DMS79 treated with DMSO at 0.1 percent for 48 hours (cell line): ENCODE measurements at places on chromosomes 7 and 10.

DNA sequence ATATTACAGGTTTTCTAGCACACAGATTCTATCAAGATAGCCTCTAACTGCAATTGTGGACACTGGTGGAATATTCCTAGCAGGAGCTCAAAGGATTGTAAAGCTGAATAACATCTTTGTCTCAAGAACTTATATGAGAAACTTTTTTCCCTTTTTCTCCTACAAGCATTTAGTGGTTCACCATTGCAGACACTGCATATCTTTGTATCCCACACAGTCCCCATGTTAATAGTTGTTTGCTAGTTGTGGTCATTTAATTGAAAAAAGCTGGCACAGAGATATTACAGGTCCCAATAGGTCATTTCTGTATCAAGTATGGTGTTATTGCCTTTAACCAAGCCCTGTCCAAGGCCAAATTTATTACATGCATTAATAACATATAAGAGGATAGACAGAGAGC, 226.2 kb upstream of the TCF7L2 start:
- no peak for DNase-seq

GRCh38 chr7:54729107-54729506, 29.9 kb downstream of the SEC61G start:
- DNase-seq: no peak

DNA sequence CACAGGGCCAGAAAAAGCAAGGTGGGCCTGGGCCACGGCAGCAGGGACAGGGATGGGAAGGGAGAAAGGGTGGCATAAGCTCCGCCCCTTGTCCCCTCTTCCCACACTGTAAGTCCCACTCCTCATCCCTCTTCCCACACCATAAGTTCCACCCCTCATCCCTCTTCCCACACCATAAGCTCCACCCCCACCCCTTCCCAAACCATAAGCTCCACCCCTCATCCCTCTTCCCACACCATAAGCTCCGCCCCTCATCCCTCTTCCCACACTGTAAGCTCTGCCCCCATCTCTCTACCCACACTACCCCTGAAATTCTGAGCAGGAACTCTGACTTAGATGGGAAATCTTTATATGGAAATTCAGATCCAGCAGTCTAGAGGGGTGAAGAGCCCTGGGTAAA, 55.7 kb downstream of the HSPA12A start:
- no peak for DNase-seq

DNA sequence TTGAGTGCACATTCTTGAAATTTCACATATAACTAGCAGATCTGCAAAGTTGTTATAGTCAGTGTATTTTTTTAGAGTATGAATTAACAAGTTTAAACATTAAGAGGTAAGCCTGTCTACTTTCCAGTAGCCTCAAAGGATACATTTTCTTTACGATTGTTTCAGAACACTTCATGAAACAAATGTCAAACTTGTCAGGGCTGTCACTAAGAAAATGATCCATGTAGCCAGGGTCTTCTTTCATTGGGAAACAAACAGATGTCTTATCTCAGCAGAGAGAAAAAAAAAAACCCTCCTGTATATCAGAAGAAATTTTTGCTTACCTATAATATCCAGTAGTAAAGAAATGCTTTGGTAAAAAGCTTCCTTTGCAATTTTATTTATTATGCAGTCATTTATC, 192.4 kb downstream of the PHF14 start:
- DNase-seq: no peak

DNA sequence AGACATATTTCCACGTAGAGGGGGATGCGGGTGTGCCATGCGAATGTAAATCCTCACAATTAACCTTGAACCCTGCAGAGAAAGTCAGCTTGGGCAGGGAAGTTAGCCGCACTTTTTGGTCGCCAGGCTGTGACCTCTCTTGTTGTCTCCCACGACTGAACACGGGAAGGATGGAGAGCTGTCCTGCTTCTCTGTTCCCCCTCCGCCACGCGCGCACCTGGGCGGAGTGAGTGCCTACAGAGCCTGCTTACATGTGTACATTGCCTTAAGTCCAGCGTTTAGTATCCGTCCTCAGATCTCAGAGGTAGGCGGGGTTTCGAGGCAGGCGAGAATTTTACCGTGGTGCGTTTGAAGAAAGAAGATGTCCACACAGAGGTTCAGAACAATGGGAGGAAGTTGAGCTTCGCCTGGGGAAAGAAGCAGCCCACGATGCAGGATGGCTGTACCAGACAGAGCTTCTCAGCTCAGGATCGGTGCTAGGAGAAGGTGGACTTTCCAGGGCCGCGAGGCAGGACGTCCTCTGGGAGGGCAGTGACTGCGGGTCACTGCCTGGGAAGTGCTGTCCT, 482 bp upstream of the ERCC6 start:
- peak; percentile 22 for DNase-seq

- DNase-seq: no peak
Measured at GRCh38 chr7:30700941-30701340, 18.7 kb upstream of the CRHR2 start.

- no peak for DNase-seq
Measured at GRCh38 chr10:120506674-120507073, 49.6 kb downstream of the PLPP4 start.

- DNase-seq: no peak
Measured at GRCh38 chr7:26011039-26011696, 140.8 kb upstream of the NFE2L3 start.

GRCh38 chr7:154918741-154919140, 84.2 kb downstream of the PAXIP1 start:
- no peak for DNase-seq

DNA sequence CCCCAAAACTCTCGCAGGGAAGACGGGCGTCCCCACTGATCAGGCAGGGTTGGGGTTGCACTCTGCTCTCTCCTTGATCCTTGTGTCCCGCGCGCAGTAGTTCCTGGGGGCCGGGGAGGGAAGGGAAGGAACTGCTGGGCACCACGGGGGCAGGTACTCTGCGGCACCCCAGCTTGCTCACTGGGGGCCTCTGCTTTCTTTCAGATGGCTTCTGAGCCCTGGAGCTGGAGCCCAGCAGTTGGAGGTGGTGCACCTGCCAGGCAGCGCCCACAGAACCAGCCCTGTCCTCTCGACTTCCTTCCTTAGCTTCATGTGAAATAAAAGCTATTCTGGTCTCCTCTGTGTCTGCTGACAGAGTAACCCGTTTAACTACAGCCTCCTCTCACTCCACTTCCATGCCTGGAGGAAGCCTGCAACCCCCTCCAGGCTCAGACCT, 12.2 kb downstream of the PLAC9 start:
- DNase-seq: no peak

DNA sequence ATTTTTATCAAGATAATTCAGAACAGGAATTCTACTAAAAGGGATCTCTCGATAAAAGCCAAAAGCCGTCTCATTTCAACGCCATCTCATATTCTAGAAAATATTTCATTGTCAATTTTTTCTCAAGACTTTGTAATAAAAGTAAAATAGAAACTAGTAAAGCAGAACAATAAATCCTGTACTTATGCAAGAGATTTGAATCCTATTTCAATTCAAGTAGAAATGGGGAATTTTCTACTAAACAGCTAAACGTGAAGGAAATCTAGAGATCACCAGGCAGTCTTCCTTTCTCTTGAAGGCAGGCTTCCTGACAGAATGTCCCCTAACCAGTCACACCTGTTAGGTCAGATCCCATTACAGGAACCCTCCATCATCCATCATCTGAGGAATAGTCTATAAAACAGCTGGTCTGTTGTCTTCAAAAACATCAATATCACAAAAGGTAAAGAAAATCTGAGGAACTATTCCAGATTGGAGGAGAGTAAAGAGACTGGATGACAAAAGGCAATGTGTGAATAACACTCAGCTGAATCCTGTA, 23.7 kb downstream of the USP6NL start:
- DNase-seq: no peak

DNA sequence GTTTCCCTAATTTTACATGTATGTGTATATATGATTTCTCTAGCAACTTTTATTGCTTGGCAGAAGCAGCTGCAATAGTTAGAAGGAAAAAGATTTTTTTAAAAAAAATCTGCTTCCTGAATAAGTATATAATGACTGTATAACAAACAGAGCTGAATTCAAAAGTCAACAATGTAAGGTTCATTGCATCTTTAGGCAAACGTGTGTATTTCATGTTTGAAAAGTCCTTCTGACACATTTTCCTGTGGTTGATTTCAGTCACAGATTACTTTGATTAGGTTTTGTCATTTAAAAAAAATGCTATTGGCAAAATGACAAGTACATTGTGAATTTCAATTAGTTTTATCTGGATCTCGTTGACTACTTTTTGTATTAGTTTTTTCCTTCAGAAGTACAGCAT, 231.0 kb downstream of the CSTF2T start:
- no peak for DNase-seq

GRCh38 chr10:121608469-121609190, 10.4 kb upstream of the FGFR2 start:
- DNase-seq: no peak

DNA sequence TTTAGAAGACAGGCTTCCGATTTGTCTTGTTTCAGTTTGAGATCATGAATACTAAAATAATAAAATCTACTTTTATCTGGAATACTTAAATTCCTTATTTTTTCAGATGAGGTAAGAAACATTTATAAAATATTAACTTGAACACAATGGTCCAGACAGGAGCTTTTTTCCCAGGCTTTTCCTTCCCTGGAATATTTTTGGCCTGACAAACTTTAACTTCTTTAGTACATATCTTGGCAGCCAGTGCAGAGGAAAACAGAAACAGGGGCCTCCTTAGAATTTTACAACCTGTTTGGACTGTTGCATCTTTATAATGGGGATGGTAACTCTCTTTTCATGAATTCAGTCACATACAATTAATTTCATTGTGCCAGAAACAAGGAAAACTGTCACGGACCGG, 41.4 kb downstream of the NRP1 start:
- DNase-seq: no peak

DNA sequence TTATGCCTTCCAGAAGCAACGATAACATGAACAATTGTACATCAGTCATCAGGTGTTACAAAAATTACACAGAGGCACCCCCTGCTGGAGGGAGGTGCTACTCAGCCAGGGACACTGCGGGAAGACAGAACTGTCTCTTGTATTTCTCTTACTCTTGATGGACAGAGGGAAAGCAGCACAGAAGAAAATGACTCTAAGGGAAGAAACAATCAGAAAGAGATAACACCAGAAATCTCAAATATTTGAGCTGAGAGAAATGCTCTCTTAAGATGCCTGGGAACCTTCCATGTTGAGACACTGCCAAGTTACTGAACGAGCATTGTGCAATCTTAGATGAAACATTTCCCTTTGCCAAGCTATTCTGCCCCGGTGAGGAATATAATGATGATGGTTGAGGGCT, 227.6 kb upstream of the NPSR1 start:
- no peak for DNase-seq

DNA sequence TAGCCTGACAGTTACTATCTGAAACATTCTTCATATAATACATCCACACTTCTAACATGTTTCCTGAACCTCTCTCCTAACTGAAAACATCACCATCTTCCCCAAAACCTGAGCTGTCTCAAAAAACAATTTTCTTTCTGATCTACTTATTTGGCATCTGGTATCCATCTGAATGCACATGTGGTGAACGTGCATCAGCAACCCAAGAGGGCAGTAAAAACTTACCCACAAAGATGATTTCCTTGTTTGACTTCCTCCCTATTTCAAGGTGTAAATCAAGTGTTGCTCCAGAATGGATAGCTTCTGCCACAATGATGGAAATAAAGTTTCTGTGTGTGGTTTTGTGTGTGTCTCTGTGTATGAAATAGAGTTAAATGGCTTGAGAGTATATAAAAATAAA, 500.4 kb downstream of the MAGI2 start:
- DNase-seq: no peak

- no peak for DNase-seq
Measured at GRCh38 chr7:111010798-111011197, 80.1 kb upstream of the LRRN3 start.
